ENCODE measurements at places on chromosomes 12 and 14. TPM values are rescaled to one million over a fixed set of nuclear protein-coding genes. Genes with fewer than 3 reads are reported as not detected.
A peak's percentile ranks its signal among the peaks of the same experiment; 100 is the strongest.

DNA sequence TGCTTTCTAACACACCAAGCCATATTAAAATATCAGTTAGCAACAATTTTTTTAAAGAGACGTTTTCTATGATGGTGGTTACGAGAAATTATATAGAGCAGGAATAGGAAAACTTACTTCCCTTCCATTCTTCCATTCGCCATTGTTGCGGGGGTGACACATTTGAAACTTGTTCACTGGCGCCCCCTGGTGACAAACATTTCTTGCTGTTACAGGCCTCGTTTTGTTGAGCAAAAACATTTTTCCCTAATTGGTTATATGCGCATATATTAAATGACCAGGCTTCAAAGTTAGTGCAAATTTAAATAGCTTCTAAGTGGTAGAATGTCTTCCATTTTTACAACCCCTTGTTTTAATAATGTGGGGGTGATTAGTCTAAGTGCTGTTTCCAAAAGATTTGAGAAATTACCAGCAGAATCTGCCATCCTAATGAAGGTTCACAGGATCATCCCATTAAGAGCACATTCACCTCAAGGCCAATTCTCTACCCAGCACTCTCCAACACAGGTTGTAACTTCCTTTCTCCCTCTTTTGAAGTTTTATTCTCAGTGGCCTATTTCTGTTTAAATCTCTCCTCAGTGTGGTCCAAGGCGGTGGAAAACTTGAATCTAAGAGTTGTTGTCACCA lies 1124.7 kb downstream of the FLRT2 start:
- DNase-seq = peak; percentile 0

DNA sequence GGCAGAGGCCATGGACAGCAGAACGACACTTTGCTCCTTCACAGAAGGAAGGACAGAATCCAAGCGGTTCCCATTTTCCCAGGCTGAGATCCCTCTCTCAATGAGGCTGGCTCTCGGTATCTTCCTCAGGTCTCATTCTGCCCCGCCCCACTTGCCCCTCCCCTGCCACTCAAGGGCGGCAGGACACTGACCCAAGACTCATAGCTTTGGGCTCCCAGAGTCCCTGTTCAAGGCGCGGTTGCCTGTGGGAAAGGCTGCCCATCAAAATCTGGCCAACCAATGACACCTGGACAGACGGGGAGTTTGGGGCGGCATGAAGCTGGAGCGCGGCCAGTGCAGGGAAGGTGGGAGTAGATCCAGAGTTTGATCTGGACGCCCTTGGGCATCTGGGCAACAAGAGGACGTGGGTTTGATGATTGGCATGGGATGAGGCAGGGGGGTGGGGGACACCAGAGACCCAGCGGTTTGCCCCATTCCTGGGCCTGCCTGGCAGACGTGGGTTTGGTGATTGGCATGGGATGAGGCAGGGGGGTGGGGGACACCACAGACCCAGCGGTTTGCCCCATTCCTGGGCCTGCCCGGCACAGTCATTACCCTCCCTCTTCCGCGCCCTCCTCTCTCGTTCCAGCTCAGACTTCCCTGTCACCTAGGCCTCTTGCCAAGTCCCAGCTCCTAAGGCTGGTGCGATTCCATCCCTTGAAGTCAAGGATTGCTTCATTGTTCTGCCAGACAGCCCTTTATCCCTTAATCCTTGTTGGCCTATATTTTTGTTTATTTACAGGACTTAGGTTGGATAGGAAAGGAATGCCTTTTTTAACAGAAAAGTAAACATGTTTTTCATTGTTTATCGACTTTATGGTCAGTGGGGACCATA lies 92.1 kb downstream of the NINJ2 start:
- peak; percentile 81 for DNase-seq

GRCh38 chr14:28493516-28493915 lies 273.1 kb upstream of the FOXG1 start:
- no peak for DNase-seq

DNA sequence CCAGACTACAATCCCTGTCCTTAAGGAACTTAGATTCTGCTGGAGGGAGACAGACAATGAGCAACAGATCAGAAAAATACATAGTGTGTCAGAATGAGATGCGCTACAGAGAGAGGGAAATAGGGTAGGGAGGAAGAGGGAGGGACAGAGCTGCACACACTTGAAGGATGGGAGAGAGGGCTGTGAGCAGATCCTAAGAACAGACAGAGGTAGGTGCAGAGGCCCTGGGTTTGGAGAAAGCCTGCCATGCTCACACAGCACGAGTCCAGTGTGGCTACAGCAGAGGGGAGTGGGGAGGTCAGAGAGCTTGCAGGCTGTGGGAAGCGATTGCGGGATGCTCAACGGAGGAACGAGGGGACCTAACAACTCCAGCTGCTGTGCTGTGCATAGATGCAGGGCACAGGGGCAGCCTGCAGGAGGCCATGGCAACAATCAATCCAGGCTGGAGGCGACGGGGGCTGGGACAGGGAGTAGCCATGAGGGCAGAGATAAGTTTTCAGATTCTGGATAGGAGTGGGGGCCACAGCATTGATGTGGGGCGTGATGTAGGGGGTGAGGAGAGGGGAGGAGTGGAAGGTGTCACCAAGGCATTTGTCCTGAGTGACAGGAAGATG lies 20.7 kb downstream of the FAIM2 start:
- DNase-seq = no peak

GRCh38 chr12:95291501-95291900 lies 73.9 kb downstream of the VEZT start:
- DNase-seq = no peak

GRCh38 chr14:50831726-50832168 lies 785 bp upstream of the NIN start:
- no peak for DNase-seq

- no peak for DNase-seq
Observed at GRCh38 chr14:96198430-96199130, 6.1 kb upstream of the BDKRB2 start.

DNA sequence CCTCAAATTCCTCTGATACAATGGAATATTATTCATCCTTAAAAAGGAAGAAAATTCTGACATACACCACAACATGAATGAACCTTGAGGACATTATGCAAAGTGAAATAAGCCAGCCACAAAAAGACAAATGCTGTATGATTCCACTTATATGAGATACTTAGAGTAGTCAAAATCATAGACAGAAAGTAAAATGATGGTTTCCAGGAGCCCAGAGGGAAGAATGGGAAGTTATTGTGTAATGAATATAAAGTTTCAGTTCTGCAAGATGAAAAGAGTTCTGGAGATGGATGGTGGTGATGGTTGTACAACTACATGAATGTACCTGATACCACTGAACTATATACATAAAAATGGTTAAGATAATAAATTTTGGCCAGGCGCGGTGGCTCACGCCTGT lies 18.3 kb downstream of the VWF start:
- DNase-seq = no peak

DNA sequence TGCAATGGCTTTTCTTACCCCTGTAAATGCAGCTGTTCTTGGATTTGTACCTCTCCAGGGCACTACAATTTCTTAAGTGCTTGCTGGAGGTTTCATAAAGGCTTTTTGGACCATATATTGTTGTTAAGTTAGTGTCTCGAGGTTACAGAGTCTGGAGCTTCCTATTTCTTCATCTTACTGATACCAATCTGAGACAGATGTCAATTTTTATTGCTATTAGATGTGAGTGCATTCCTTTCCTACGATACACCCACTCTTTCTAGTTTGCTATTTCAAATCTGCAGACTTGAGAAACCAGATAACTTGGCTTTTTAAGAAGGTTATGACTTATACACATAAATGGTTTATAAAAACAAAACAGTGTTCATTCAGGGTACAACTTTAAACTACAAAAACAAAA lies 2.1 kb downstream of the NOXRED1 start:
- no peak for DNase-seq

DNA sequence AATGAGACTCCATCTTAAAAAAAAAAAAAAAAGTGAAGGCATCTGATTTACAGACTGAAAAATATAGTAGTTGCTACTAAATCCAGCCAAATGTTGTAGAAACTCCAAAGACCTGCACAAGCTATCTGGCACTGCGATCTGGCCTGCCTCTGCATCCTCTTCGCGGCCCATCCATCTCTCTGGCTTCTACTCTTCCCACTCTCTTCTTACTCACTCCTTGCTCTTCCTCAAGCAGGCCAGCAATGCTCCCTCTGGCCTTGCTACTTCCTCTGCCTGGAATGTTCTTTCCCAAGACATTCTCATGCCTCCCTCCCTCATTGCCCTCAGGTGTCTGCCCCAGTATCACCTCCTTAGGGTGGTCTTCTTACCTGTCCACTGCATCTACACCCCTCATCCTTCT lies 9.7 kb upstream of the CRY1 start:
- no peak for DNase-seq

GRCh38 chr12:57519796-57520052 lies 590 bp downstream of the DDIT3 start:
- no peak for DNase-seq

DNA sequence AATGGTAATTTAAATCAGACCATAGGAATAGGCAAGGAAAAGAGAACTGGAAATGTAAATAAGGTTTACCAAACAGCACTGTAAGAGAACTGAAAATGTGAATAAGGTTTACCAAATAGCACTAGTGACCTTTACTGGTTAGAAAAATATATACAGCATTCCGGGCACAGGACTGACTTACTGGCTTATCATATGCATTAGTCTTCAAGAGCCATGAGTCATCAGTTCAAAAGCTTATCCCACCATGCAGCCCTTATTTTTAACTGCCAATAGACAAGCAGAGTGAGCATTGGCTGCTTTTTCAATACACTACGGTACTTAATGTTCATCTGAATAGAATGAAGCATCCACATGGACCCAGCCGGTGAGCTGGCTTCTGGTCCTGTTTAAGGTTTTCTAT lies 13.0 kb upstream of the NELL2 start:
- DNase-seq = no peak

GRCh38 chr14:84871734-84872133 lies 658.2 kb upstream of the FLRT2 start:
- DNase-seq = no peak

DNA sequence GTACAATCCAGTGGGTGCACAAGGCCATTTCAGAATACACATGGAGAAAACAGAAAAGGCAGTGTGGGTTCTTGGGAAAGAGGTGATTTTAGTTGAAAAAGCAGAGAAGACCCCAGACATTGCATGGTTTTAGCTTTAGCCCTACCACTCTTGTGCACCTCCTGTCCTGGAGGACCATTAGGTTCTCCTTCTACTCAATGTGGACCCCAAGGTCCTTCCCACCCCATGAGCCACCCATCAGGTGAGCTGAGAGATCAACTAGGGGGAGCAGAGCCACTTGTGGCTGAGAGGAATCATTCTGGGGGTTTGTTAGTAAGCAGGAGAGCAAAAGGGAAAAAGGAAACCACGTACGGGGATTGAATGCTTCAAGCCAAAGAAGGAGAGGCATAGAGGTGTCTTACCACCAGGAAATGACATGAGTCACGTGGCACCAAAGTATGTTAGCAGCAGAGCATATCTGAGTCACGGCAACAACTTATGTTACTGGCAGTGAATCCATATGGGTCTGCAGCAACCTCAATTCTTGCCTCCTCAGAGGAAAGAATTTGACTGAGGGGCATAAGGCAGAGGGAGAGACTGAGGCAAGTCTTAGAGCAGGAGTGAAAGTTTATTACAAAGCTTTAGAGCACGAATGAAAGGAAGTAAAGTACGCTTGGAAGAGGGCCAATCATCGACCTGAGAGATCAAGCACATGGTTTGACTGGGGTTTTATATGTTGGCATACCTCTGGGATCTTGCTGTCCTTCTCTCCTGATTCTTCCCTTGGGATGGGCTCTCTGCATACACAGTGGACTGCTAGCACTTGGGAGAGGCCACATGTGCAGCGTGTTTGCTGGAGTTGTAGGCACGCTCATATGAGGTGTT lies 73.9 kb downstream of the HSD17B6 start:
- no peak for DNase-seq

DNA sequence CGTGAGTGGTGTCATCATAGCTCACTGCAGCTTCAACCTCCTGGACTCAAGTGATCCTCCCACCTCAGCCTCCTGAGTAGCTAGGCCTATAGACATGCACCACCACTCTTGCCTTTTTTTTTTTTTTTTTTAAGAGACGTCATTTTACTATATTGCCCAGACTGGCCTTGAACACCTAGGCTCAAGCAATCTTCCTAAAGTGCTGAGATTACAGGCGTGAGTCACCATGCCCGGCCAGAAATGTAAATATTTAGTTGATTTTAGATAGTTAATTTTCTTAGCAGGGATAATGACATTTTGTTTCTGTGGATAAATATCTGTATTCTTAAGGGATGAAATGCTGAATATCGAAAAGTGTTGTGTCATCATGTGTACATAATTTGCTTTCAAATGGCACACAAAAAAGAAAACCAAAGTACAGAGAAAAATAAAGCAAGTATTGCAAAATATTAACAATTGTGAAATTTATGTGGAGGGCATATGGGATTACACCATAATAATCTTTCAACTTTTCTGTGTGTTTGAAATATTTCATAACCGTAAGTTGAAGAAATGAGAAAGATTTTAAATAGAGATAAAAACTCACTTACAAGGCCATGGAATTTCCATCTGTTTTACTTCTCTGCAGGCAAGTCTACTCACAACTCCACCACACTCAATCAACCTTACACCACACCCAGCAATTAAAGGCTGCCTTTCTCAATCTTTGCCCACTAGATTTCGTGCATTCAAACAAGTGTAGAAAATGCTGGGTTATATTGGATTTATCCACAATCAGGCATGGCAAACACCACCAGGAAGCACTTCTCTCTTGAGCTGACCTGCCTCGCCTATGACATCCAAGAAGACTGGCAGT lies 93.7 kb downstream of the SPTSSA start:
- no peak for DNase-seq

DNA sequence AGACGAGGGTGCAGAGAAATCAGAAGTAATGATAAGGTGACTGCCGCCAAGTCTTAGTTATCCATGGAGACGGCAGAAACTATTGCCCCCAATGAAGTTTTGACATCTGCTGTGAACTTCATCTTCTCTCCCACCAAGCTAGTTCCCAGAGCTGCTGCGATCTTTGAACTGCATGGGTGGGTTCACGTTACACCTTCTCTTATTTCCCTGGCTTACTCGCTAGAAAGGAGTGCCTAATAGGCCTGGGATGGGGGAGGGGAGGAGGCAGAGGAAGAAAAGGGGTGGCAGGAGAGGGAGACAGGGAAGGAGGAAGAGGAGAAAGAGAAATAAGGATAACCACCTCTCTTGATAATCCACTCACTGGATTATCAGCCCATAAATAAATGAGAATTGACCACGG lies 157.1 kb downstream of the NTF3 start:
- no peak for DNase-seq

GRCh38 chr12:6765634-6766581 lies at the start of gene PTMS:
TSS of gene PTMS (plus strand) at chr12:6766363. CDS start at chr12:6766706, 343 bp downstream.
- peak; percentile 83 for DNase-seq

Gene MSI1
- total RNA-seq = 26.0 TPM

Gene DLGAP5
- total RNA-seq = 72.8 TPM

Gene INHBC
- total RNA-seq = 0.20 TPM

Gene ABCB9
- total RNA-seq = 14.7 TPM

Gene SOCS2
- total RNA-seq = 15.2 TPM

Gene SLCO1B1
- total RNA-seq = 0.32 TPM

Gene HOTAIR
- total RNA-seq = 0.25 TPM

Gene FOXA1
- 1.3 TPM for total RNA-seq

Gene KRT6C
- not detected for total RNA-seq

Gene TSPAN9
- 13.2 TPM for total RNA-seq

Gene GPR137C
- 0.89 TPM for total RNA-seq

Gene GLIPR1
- 0.39 TPM for total RNA-seq
